H1 (cell line): ENCODE measurements at places on chromosomes 2 and 18. TPM values are rescaled to one million over a fixed set of nuclear protein-coding genes. Genes with fewer than 3 reads are reported as not detected.

SERPINB4 gene
- 0.32 and 0.96 TPM in 2 replicates for total RNA-seq

INPP5D gene
- 7.1 and 8.6 TPM in 2 replicates for total RNA-seq

SS18 gene
- 82.3 and 83.5 TPM in 2 replicates for total RNA-seq

GPAT2 gene
- total RNA-seq = 0.63 and 1.0 TPM in 2 replicates

TDRD15 gene
- not detected in 2 replicates for total RNA-seq

C2orf15 gene
- 5.5 and 6.5 TPM in 2 replicates for total RNA-seq

KCNIP3 gene
- total RNA-seq = 1.9 and 2.9 TPM in 2 replicates

FSIP2 gene
- total RNA-seq = 1.4 and 1.7 TPM in 2 replicates

IAH1 gene
- 15.1 and 19.8 TPM in 2 replicates for total RNA-seq

DSC3 gene
- 3.3 and 3.7 TPM in 2 replicates for total RNA-seq

FASTKD1 gene
- total RNA-seq = 69.2 and 70.8 TPM in 2 replicates

ERBB4 gene
- total RNA-seq = 0.34 and 0.69 TPM in 2 replicates

KIF5C gene
- total RNA-seq = 58.1 and 66.4 TPM in 2 replicates

NABP1 gene
- 4.8 and 5.0 TPM in 2 replicates for total RNA-seq

CD207 gene
- total RNA-seq = not detected in 2 replicates

WNT10A gene
- total RNA-seq = not detected in 2 replicates

SAG gene
- total RNA-seq = not detected in 2 replicates

GALNT1 gene
- 93.0 and 101 TPM in 2 replicates for total RNA-seq

ANTXR1 gene
- 44.3 and 45.9 TPM in 2 replicates for total RNA-seq

DNAJB2 gene
- 26.3 and 33.5 TPM in 2 replicates for total RNA-seq

CPS1 gene
- total RNA-seq = 15.7 and 16.4 TPM in 2 replicates

EMILIN1 gene
- 2.9 and 3.0 TPM in 2 replicates for total RNA-seq

STARD6 gene
- total RNA-seq = not detected in 2 replicates

TSGA10 gene
- 5.7 and 7.4 TPM in 2 replicates for total RNA-seq

NETO1 gene
- 19.3 and 22.3 TPM in 2 replicates for total RNA-seq

CLEC4F gene
- not detected in 2 replicates for total RNA-seq

CFAP65 gene
- 0.13 and 0.19 TPM in 2 replicates for total RNA-seq

SATB2 gene
- 5.1 and 5.7 TPM in 2 replicates for total RNA-seq

GTF2A1L gene
- total RNA-seq = not detected in 2 replicates

MARCO gene
- not detected in 2 replicates for total RNA-seq

ITPRIPL1 gene
- total RNA-seq = 16.1 and 17.1 TPM in 2 replicates

GEN1 gene
- 19.2 and 20.5 TPM in 2 replicates for total RNA-seq
